Activated CD4-positive, alpha-beta T cell treated with anti-CD3 and anti-CD28 coated beads for 36 hours (primary cell): ENCODE measurements at places on chromosomes 11 and 22. TPM values are rescaled to one million over a fixed set of nuclear protein-coding genes. Genes with fewer than 3 reads are reported as not detected.

DNA sequence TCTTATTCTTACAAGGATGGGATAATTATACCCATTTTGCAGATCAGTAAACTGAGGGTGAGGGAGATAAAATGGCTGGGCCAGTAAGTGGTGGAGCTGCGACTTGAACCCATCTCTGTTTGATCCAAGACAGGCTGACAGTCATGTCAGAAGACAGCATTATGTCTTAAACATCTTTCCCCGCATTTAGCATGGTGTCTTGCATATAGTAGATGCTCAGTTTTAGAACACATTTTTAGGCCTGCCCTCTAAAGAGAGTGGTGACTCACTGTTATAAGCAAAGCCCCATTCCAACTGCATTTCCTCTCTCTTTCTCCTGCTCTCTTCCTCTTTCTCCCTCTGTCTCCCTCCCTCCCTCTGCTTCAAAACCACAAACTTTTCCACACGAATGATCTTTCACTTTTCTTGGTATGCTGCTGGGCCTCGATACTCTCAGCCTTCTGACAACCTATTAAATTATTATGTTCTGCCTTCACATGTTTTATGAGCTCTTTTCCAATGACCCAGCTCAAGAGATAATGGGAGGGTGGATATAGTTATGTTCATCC, 25.2 kb downstream of the CWC15 start:
- DNase-seq, result no peak

- DNase-seq, result peak; percentile 73
These were observed 70.6 kb upstream of the EP300 start for GRCh38 chr22:41021613-41022454.

GRCh38 chr11:112778091-112778876, 182.9 kb upstream of the NCAM1 start:
- no peak for DNase-seq

DNA sequence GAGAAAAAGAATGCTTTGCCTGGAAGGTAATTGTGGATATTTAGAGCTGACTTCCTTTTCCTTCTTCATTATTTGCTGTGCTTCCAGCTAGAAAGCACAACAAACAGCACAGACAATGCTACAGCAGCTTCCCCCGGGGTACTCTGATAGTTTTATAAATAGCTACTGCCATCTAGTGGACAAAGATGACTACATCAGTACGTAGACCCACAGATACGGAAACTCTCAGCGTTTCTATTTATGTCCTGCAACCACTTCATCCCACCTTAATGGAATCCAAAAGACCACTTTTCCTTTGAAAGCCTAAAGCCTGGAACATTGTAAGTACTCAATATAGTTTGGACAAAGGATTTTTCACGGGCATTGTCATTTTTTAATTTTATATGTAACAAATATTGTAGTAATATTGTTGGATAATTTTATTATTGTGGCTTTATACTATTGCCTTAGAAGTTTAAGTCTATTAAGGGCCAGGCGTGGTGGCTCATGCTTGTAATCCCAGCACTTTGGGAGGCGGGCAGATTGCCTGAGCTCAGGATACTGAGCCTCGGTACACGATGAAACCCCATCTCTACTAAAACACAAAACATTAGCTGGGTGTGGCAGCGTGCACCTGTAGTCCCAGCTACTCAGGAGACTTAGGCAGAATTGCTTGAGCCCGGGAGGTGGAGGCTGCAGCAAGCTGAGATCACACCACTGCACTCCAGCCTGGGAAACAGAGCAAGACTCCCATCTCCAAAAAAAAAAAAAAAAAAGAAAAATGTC, 7.5 kb downstream of the HSPA8 start:
- no peak for DNase-seq

- no peak for DNase-seq
These were observed 160.7 kb upstream of the GRIA4 start for GRCh38 chr11:105449100-105449734.

- DNase-seq, result no peak
These were observed 2.1 kb downstream of the KDM4D start for GRCh38 chr11:94975599-94975998.

- no peak for DNase-seq
These were observed 4.0 kb downstream of the OR1S1 start for GRCh38 chr11:58216476-58216875.

DNA sequence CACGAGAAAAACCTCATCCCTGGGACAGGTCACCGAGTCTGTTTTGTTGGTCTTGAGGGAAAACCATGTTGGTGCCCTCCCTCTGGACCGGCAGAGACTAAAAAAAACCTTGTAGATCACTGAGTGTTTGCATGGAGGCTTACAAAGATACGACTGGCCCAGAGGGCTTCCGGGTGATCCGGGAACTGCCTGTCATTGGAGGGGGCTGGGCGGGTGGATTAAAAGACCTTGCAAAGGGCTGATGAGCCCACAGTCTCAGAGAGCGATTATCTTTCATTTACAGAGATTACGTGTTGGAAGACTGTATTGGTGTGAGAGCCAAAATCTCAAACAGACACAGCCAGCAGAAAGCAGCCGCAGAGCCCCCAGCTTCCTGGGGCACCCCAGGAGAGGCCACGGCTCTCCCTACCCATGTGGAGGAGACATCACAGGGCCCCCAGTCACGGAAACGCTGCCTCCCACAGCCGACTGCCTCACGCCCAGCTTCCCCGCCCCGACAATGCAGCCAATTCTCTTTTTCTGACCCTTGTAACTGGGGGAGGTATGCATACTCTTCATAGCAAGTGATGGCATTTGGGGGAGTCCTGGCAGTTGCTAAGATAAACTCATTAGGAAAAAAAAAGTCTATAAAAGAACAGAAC, 426.4 kb downstream of the CTTN start:
- DNase-seq, result peak; percentile 32

DNA sequence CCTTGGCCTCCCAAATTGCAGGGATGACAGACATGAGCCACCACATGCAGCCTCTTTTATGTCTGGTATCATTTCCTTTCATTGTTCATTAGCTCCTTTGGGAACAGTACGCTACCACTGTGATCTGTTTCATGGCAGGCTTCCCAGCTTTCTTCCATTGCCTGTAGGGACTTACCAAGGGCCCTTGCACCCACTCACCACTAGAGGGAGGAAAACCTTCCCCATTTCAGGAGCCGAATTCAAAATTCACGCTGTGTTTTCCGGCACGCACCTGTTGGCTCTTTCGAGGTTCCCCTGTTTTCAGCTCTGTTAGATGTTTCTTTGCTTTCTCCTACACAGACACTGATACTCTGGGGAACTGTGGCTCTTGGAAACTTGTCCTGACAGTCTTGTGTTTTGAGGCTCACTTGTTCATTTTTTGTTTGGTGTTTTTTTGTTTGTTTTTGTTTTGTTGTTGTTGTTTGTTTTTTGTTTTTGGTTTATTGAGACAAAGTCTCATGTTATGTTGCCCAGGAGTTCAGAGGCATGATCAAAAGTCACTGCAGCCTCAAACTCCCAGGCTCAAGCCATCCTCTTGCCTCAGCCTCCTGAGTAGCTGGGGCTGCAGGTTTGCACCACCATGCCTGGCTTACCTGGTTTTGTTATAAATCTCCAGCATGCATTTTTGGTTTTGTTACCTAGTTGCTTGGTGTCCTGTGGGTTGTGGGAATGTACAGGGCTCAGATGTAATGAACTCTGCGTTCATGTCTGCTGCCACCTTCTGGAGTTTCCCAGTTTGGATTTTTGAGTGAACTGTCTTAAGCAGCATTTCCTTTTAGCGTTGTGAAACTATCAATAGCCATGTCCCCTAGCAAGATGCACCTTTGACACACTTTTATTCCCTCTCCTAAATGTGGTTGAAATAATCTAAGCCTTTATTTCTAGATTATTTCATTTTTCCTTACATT, 2.3 kb downstream of the KRTAP5-11 start:
- DNase-seq, result peak; percentile 44

DNA sequence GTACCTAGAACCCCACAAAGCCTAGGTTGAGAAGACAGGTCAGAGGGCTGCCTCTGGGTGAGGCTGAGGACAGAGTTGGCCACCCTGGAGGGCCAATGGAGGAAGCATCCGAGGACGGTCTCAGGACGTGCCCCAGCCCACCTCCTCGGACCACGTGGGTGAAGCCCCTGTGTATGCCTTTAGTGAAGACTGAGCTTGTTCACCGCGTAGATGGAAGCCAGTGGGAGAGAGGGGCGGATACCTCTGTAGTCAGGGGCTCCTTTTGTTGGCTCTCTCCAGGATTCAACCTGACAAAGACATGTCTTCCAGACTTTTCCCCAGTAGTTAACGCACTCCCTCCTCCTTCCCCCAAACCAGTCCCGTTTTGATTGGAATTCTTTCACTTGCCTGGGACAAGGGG, 110.7 kb downstream of the ZBTB16 start:
- no peak for DNase-seq

GRCh38 chr11:128908391-128909246, 17.5 kb downstream of the KCNJ5 start:
- DNase-seq, result peak; percentile 35

DNA sequence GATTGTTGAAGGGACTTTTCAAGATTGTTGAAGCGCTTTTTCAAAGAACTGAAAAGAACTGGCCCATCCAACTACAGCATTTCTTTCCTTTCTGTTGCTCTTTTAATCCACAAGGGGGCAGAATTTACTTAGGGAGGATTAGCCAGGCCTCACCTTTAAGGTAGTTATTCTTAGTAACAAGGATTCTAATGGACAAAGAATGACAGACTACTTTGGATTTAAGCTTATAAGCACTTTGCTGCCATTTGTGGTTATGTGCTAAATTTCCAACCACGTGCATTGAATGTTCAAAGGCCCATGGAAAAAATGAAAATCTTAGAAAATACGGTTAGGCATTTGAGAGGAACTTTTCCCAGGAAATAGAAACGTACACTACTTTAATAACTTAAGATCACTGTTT, 49.5 kb upstream of the HSPA8 start:
- DNase-seq, result no peak

DNA sequence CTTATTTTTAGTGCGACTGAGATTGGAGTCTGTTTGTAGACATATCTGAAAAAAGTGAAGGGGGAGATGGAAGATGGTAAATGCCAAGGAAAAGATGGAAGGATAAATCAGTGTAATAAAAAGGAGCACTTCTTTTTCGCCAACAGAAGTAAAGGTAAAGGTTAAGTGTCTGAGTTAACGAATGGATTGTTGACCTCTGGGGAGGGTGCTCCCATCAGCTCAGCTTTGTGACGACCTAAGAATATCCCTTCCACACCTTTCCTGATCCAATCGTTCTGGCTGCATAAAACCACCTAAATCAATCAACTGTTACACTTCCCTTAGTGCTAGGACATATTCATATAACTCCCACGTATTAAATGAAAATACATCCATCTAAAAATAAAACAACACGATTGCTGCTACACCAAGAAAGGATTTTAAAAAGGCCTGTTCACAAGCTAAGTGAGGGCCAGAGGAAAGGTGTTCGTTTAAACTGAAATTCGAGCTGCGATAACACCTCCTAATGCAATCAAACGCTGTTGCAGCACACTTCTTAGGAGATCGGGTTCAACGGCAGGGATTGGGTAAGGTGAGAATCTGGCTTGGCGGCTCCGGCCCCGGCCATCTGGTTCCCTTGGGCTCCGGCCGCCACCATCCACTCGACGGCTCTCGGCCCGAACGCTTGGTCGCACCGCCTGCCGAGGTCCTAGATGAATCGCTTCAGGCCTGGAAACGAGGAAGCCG, 658 bp downstream of the C11orf71 start:
- DNase-seq, result no peak

DNA sequence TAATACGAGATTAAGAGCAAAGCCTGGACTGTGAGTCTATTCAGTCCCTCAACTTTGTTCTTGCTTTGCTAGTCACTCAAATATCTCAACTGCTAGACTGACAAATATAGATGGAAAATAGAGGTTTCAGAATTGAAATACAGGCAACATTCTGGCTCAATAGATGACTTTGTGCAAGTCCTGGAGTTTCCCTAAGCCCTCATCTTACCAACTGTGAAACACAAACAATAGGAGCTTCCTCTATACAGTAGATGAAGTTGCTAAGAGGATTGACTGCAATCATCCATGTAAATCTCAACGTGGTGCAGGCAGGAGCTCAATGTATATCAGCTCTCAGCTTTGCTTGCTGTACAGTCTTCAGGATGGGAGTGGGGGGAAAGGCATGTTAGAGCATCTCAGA, 6.2 kb upstream of the MPEG1 start:
- no peak for DNase-seq

DNA sequence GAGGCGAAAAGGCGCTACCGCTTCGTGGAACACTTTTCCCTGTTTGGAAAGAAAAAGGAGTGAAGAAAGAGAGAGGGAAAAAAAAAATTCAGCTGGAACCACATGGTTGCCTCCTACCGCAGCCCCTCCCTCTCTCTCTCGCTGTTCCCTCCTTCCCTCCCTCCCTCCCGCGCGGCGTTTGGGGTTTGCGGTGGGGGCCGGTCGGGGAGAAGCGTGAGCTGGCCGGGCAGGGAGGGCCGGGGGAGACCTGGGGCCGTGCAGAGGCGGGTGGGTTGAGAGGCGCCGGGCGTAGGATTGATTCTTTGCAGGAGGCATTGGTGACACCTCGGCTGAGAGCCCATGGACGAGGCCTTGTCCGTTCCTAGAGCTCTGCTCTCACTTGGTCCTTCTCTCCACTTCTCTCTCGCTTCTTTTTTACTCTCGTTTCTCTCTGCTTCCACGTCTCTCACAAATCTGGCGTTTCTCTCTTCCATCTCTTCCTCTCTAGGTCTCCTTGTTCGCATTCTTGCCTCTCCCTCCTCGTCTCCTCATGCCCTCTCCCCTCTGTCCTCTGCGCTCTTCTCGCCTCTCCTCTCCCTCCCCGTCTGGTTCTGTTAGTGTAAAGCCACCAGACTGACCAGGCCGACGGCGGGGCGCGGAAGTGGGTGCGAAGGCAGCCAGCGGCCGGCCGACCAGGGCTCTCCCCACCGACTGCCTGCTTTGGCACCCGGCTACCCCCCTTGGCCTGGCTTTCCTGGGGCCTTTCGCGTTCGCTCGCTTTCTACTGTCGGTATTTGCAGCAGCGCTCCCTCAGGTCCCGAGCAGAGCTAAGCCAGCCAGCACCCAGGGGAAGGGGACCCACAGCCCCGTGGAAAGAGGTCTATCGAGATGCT, at the start of gene CLMP:
TSS of gene CLMP (minus strand) at position 61 of the 872 bp plus-strand sequence. CDS start 308 bp downstream, outside the sequence.
- DNase-seq, result peak; percentile 35

DNA sequence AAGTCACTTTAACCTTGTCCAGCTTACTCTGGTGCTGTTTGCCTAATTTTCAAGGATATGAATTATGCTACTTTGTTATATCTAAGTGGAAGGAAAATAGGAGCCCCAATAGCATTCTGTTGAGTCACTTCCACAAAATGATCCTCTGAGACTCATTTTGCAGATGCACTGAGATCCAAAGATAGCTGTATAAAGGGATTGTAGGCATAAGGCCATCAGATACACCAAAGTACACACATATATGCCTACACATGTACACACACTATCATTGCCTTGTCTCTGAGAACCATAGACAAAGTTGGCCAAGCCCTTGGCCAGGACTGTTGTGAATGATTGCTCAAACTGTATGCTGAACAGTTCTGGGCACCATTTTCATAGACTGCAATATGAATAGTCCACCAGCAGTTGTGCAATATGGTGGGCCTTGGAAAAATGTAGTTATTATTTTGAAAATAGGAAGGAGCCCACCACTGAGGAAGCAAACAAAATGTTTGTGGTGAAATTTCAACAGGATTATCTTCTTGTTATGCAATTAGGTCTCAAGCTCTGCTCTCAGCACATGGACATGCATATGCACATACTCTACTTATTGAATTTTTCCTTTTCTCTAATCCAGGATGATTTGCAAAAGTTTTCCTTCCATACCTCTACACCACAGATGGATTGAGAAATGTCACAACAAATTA, 186.0 kb upstream of the CTSC start:
- no peak for DNase-seq

OR5B21 gene
- 0.33 TPM for total RNA-seq

KCNE3 gene
- total RNA-seq, result not detected

PLAAT4 gene
- total RNA-seq, result 18.7 TPM

IGLL1 gene
- total RNA-seq, result not detected

CASP1 gene
- total RNA-seq, result 23.7 TPM

GGTLC2 gene
- not detected for total RNA-seq

TMEM191B gene
- 3.2 TPM for total RNA-seq

FOLR3 gene
- not detected for total RNA-seq

MRPL49 gene
- total RNA-seq, result 62.5 TPM

RIBC2 gene
- total RNA-seq, result 6.3 TPM
